COLO829 (cell line): ENCODE measurements at places on chromosomes 16 and 17.

DNA sequence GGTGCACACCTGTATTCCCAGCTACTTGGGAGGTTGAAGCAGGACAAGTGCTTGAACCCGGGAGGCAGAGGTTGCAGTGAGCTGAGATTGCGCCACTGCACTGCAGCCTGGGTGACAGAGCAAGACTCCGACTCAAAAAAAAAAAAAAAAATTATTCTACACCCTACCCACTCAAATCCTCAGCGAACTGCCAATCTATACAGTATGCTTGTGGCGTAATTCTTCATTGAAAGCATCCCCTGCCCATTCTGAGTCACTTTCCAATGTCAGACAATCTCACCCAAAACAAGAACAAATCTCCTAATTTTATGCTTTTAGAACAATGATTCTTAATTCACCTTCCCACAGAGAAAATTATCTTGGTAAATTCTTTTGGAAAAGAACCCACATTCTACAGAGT lies 12.0 kb downstream of the AMFR start:
- DNase-seq = no peak

- no peak for DNase-seq
Observed at GRCh38 chr17:4082136-4082924, 60.5 kb downstream of the ZZEF1 start.

- DNase-seq = no peak
Observed at GRCh38 chr17:49393491-49394255, 21.0 kb downstream of the PHB1 start.

GRCh38 chr17:79715098-79715942 lies 15.4 kb upstream of the ENPP7 start:
- DNase-seq = no peak

- no peak for DNase-seq
Observed at GRCh38 chr17:40312893-40313667, 4.1 kb downstream of the RARA start.

DNA sequence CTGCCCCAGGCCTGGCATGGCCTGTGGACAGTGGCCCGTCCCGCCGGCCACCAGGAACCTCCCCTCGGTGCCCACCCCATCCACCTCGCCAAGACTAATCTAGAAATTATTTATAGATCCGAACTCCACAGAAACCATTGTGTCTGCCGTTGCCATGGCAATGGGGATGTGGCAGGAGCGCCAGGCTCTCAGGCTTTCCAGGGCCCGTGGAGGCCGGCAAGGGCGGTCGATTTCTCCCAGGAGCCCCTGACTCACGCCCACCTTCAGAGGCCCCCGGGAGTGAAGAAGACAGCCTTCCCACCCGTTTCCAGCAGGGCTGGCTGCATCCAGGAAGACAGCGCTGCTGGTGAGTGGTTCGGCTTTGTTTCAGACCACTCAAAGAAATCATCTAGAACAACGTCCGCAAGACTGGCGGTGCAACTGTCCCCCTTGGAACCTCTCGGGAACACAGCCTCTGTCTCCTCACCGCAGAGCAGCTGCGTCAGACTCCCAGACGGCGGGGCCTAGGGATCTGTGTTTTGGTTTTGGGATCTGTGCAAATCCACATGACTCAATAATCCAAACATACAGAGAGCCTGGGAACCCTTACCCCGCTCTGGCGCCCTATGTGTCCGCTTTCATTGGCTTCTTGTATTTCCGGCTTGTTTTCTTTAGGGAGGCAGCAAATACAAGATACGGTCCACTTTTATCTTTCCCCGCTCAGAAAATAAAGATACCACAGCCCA lies 48.5 kb upstream of the ZCCHC14 start:
- no peak for DNase-seq

DNA sequence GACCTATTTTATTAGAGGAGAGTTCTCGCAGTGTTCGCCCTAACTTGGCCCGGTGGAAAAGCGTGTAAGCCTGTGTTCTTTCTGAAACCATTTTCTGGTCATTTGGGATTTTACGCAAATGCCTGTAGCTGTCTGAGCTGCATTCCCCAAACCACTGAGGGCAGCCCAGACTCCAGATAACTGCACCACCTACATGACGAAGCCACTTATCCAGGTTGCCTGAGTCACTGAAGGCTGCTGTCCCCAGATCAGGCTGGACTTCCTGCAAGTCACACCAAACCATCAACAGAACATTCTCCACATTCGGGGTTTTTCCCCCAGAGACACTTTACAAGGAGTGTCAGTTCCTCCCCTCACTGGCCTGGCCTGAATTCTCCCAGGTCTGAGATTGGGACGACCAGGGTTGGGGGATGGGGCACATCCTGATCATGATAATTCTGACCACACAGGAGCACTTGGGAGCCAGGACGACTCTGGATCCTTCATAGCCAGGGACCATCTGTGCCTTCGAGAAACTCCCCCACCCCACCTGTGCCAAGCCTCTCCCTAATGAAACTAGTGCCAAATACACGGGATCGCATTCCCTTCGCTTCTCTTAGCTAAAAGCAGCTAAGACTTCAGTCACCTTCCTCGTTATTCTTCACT lies 2.3 kb downstream of the RPRML start:
- DNase-seq = no peak

DNA sequence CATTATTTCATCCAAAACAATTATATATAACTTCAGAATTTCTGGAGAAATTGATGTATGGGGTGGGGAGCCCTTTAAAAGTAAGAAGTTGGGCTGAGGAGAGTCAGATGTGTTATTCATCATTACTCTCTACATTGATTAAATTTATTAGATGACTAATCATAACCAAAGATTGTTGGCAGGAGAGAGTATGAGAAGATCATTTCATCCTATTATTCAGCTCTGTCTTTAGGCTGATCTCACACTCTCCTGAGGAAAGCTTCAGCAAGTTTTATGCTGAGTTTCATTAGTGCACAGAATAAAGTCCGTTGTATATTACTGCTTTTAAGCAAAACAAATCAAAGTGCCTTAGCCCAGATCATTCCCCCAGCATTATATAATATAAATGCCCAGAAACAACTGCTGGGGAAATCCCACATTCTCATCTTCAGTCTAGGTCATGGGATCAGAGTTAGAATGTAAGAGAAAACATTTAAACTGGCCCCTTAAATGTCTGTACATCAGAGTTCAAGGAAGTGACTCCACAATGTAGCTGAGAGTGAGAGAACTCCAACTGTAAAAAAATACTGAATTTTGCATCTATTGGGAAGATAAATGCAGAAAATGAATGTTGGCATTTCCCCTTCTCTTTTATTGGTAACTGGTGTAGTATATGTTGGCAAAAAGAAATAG lies 130.1 kb upstream of the HLF start:
- no peak for DNase-seq

DNA sequence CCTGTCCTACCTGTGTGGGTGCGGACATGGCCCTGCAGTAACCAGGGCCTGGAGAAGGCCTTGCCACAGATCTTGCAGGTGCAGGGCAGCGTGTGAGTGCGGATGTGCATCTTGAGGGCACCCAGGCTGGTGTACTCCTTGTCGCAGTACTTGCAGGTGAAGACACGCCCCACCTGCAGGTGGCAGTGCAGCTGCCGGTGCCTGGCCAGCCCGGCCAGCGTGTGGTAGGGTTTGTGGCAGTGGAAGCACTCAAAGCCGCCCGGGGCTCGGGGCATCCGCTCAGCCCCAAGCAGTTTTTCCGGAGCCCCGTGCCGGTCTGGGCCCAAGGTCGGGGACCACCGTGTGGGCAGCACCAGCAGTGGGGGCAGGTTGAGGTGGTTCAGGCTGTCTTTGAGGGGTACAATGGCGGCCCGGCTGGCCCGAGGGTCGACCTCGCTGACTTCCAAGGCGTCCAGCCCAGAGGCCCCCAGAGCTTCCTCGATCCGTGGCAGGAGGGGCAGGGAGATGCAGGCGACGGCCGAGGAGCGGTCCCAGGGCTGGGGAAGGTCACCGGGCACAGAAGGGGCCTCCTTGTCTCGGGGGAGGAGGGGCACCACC lies 5.1 kb downstream of the SNAI3 start:
- DNase-seq = no peak

DNA sequence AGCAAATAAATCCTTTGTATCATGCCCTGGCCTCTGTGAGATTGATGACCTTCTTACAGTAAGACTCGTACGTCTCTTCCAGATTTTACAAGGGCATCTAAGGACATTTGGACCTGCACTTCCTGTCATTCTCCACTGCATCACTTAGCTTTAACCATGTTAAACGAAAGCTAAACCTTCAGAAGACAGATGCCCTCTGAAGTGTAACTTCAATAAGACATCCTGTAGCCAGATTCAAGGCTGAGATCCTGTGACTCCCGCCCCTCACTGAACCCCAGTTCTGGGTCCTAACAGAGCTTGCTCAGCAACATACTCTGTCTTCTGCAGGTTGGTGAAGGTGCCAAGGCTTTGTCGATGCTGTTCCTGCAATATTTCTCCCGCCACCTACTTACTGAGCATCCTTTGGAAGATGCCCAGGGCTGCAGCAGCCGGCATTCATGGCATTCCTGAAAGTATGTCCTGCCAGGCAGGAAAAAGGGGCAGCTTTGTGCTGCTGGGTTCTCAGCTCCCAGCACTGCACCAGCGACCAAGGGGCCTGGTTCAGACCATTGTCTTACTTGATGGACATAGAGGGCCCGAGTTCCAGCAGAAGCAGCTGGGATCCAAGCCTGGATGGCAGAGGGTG lies 131.1 kb downstream of the AXIN2 start:
- no peak for DNase-seq

GRCh38 chr17:73533781-73534180 lies 110.5 kb downstream of the SDK2 start:
- DNase-seq = no peak

GRCh38 chr16:228151-228851 lies 948 bp downstream of the LUC7L start:
- DNase-seq = peak; percentile 30

- no peak for DNase-seq
Observed at GRCh38 chr17:36940313-36941264, 3.3 kb downstream of the LHX1 start.

GRCh38 chr17:64336760-64337413 lies 53.8 kb downstream of the PECAM1 start:
- DNase-seq = no peak

DNA sequence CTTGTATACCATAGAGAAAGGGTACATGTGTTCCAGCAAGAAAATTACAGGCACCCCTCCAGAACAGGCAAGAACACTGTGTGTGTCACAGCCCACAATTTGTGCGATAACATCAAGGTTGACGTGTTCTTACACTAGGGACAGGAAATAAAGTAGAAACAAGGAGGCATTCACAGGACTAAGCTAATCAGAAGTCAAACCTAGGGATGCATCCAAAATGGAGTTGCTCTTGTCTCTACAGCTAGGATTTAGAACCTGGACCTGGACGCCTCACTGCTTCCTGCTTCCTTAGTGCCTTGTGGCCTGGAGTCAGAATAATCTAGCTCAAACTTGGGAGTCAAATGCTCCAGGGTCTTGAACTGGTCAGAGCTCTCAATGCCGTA lies 41.3 kb downstream of the GINS3 start:
- DNase-seq = no peak

DNA sequence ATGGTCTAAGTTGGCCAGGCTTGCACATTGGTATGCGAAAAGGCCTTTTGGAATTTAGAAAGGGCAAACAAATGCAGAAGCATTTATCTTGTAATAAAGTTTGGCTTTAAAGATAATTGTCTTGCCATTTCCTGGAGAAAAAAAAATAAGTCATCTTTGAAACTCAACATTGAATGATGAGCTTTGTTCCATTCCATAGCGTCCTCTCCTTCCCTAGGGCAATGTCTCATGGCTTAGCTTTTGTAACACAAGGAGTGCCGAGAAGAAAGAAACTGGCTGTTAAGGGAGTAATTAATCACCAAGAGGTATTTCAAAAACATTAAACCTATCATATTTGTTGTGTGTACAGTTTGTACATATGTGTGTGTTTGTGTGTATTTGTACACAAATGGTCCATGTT lies 372.3 kb downstream of the NPIPA8 start:
- DNase-seq = peak; percentile 72

- no peak for DNase-seq
Observed at GRCh38 chr17:74185571-74186185, 17.8 kb upstream of the RPL38 start.

GRCh38 chr16:68793401-68793857 lies 49.9 kb upstream of the TANGO6 start:
- no peak for DNase-seq

DNA sequence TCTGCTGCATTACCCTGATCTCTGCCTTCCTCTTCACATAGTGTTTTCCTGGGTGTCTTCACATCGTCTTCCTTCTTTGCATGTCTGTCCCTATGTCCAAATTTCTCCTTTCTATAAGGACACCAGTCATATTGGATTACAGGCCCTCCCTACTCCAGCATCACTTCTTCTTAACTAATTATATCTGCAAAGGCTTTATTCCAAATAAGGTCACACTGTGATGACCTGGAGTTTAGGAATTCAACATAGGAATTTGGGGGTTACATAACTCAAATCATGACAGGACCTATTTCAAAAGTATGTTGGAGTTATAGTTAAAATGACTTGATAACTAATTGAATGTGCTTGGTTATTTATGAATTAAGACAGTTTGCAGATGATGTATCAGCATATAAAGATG lies 490.5 kb upstream of the ERCC4 start:
- DNase-seq = no peak
